Spleen (tissue), 13 donors: ENCODE measurements at places on chromosomes 4 and X. TPM values are rescaled to one million over a fixed set of nuclear protein-coding genes. Genes with fewer than 3 reads are reported as not detected.

Gene SEPTIN11
- total RNA-seq: 55.4 TPM

Gene GYPE
- total RNA-seq: 5.8 TPM

Gene PCYT1B
- 0.84 TPM for total RNA-seq

Gene MAGEA3
- not detected for total RNA-seq

Gene ZDHHC15
- 2.1 TPM for total RNA-seq

Gene FAM47A
- not detected for total RNA-seq

Gene UGT2A3
- not detected for total RNA-seq

Gene FTSJ1
- total RNA-seq: 46.8 TPM

Gene CENPVL1
- not detected for total RNA-seq

Gene CDS1
- 0.85 TPM for total RNA-seq
